ENCODE measurements at places on chromosomes 2 and 18.

- no peak for DNase-seq
These were observed 5.5 kb downstream of the MSGN1 start for GRCh38 chr2:17821535-17822444.

GRCh38 chr2:946073-946948 is 4.3 kb upstream of the SNTG2 start:
- DNase-seq: no peak

- DNase-seq: no peak
These were observed 2.1 kb downstream of the NCKAP1 start for GRCh38 chr2:183035954-183036669.

DNA sequence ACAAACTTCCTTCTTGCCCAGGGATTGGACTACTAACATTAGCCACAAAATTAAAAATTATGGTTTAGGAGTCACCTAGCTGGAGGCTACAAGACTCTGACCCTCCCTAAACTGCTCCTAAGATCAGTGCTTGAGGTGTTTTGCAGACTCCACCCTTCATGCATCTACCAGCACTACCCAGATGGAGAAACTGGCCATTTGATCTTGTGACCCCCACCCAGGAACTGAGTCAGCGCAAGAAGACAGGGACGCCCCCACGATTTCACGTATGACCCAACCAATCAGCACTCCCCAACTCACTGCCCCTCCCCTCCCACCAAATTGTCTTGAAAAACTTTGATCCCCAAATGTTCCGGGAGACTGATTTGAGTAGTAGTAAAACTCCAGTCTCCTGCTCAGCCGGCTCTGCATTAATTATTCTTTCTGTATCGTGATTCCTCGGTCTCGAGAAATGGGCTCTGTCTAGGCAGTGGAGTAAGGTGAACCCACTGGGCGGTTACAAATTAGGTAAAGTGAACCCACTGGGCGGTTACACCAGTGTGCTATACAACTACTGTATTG is 40.1 kb upstream of the CCDC88A start:
- DNase-seq: no peak

- no peak for DNase-seq
These were observed 24.7 kb downstream of the PNPT1 start for GRCh38 chr2:55668956-55669355.

- DNase-seq: no peak
These were observed 60.1 kb downstream of the MOB4 start for GRCh38 chr2:197575987-197576386.

GRCh38 chr2:129759472-129760010 is 219.9 kb upstream of the RAB6C start:
- no peak for DNase-seq

GRCh38 chr2:241313543-241314095 is 1.9 kb downstream of the HDLBP start:
- DNase-seq: no peak

DNA sequence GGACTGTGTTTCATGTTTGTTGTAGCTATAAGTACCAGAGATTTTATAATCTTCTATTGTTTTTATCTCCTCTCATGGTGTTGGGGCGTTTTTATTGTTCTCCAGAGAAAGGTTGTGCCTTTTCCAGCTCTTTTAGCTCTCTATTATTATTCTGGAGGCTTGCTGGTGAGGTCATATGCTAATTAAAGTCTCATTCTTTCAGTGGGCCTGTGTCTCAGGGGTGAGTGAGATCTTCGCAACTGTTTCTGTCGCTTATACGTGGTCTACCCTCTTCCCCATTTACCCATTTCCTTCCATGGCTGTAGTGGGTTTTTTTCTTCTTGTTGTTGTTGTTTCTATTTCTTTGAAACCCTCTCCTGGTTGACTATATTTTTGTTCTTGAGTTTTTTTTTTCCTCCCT is 584.9 kb downstream of the TMEM182 start:
- no peak for DNase-seq

GRCh38 chr2:168231609-168232241 is 15.7 kb downstream of the STK39 start:
- DNase-seq: no peak

DNA sequence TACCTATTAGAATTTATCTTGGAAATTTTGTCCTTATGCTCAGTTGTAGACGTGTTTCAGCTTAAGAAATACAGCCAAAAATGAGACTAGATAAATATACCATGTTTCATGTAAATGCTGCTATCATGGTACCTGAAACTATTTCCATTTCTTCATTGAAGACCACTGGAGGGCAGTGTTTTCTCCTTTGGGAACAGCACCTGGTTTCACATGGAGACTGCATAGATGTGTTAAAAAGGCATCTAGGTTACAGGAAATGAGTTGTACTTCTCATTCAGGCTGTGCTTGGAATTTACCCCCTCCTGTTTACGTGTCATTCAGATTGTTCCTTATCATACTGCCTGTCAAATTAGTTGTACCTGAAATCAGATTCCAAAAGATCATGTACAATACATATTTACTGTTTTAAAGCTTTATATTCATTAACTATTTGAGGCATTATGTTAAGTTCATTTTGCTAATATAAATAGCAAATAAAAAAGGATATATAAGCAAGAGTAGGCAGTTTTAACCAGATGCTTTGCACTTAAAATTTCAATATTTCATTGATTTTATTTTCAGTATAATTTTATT is 57.3 kb upstream of the PSMD14 start:
- no peak for DNase-seq

DNA sequence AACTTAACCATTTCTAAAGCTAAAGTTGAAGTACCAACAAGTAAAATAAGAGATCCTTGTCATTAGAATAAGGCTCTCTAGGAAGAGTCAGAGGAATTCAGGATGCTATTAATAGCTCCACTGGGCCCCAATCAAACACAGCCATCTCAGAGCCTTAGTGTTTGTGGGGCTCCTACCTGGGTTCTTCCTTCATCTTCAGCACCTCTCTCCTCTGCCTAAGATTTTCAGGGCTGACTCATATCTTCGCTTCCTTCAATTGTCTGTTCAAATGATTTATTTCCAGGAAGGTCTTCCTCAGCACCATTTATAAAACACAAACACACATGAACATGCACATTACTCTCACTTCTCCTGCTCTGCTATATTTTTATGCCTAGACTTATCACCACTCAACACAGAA is 119.5 kb downstream of the COL6A3 start:
- no peak for DNase-seq

GRCh38 chr2:3584608-3585260 is 9.7 kb downstream of the RPS7 start:
- DNase-seq: no peak

GRCh38 chr2:39266916-39267434 is 23.2 kb upstream of the CDKL4 start:
- DNase-seq: no peak

- no peak for DNase-seq
These were observed 12.0 kb upstream of the GTF2A1L start for GRCh38 chr2:48605482-48606175.

- no peak for DNase-seq
These were observed 40.1 kb downstream of the NRP2 start for GRCh38 chr2:205722283-205722918.

- no peak for DNase-seq
These were observed 30.0 kb upstream of the SLC3A1 start for GRCh38 chr2:44245083-44245861.

DNA sequence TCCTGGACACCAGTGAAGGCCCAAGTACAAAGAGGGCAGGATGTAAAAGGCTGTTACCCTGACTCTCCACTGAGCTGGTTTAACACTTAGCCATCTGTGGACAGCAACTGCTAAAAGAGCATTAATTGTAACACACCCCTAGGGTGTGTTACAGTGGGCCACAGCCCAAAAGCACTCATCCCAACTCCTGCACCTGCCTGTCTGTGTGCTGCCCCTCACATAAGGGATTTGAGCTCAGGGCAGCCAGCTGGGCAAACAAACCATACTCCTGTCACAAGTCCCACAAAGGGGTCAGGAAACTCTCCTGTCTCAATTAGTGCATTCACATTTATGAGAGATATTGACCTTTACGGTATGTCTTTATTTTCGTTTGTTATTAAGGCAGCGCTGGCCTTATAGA is 833.1 kb upstream of the NXPH2 start:
- no peak for DNase-seq

DNA sequence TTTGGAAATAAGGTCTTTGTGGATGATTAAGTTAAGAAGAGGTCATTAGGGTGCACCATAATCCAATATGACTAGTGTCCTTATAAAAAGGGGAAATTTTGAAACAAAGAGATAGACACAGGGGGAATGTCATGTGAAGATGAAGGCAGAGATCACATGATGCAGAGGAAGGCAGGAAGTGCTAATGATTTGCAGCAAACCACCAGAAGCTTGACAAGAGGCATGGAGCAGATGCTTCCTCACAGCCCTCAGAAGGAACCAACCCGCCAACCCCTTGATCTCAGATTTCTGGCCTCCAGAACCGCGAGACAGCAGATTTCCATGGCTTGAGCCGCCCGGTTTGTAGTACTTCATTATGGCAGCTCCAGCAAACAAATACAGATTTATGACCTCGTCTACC is 17.4 kb upstream of the SMARCAL1 start:
- DNase-seq: no peak

- no peak for DNase-seq
These were observed 19.3 kb downstream of the GALM start for GRCh38 chr2:38685116-38685735.

- DNase-seq: no peak
These were observed 17.0 kb downstream of the THNSL2 start for GRCh38 chr2:88187038-88187676.

DNA sequence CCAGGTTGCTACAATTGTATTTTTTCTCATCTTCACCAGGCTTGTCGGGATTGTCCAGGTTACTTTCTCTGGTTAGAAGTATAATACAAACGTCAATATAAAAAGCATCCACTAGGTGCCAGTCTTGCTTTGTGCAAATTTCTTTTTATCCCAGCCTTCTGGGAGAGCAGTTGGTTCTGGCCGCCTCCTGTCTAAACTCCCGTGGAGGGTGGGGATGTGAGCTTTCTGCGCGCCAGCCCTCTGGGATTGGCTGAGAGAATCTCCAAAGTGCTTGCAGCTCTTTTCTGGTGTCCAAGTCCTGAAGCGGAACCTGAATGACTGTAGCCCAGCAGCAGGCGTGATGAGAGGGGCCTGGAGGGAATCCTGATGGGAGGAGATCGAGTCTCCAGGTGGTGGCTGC is 22.4 kb upstream of the TOGARAM2 start:
- DNase-seq: no peak

DNA sequence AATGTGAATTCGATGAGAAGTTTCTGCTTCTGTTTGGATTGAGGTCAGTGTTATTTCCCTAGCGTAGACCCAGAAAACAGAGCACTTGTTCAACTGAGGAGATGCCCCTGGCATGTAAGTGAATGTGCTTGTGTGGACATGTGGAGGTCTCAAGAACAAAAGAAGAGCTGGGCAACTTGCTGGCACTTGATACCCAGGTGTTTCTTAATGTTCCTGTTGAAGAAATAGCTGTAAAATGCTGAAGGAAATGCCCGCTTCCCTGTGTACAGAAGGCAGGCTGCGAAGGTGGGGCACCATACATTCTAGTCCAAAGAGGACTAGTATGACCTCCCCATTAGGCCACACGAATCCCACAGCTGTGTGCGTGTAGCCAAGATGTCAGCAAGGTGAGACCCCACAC is 9.8 kb upstream of the LBH start:
- no peak for DNase-seq

GRCh38 chr2:216758256-216759155 is 63.2 kb upstream of the IGFBP5 start:
- DNase-seq: no peak

GRCh38 chr2:145558617-145559350 is 1038.9 kb upstream of the ZEB2 start:
- DNase-seq: no peak

DNA sequence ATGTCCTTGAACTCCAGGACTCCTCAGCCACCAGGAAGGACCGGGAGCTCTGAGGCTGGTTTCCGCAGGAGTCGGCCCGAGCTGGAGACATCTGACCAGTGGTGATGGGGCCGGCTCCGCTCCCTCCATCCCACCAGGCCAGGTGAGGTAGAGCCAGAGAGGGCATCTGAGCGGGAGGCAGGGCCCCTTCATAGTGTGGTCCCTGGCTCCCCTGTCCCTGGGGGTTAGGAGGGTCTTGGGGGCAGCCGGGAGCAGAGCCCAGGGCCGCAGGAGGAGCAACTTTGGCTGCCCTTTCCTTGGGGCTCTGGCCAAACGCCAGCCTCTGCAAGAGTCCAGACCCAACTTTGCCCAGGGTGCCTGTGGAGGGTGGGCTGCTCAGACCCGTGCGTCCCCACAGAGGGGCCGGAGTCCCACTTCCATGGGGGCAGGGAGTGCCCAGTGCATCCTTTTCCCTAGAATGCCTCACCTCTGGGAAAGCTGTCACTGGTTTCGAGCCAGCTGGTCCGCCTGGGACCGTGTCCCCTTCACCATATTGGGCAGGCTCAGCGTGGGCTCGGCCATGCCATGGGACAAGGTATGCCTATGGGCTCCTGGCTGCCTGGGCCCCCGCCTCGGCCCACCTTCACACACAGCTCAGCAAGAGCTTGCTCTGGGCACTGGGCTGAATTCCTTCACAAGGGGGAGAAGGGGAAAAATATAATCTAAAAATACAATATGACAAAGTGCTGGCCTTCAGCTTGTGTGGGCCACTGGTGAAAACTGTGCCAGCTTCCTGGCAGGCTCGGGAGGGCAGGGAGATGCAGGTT is 148.6 kb downstream of the TWIST2 start:
- no peak for DNase-seq

GRCh38 chr2:64230540-64230939 is 86.3 kb upstream of the PELI1 start:
- no peak for DNase-seq

DNA sequence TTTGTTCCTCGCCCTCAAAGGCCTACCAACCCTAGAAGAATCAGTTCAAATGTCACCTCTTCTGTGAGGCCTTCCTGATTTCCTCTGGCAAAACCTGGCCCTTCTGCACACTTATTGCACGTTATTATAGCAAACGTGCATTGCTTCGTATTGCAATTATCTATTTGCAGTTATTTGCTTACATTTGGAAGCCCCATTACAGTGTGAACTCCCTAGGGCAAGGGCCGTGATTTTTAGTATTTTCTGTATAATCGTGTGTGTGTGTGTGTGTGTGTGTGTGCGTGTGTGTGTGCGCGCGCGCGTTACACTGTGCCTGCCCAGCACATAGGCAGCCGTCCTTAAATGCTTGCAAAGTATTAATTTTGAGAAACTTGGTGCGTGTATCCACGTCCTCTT is 460 bp upstream of the SEMA4F start:
- no peak for DNase-seq

- no peak for DNase-seq
These were observed 224.1 kb upstream of the CCDC150 start for GRCh38 chr2:196415384-196415783.

DNA sequence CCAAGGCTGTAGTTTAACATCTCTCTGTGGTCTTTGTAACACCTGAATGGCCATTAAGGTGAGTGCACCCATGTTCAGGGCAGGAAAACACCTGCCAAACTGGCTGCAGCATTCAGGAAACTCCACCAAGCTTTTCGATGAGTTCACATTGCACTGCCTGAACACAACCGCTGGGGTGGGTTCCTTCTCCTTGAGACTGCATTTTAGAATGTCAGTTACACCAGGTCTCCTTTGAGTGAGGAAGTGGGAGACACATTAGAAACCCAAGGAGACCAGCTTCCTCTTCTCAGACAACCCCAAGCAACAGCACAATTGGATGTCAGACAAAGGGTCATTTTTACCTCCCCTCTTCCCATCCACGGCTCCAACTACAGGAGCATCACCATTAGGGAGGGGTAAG is 35.2 kb downstream of the CYRIA start:
- DNase-seq: no peak

Data from stimulated activated CD4-positive, alpha-beta T cell treated with anti-CD3 and anti-CD28 coated beads, Interleukin-12 subunit alpha, Interleukin-12 subunit beta, amount 100 ng/mL, for 24 hours (primary cell).